Skeletal muscle cell (primary cell): ENCODE measurements at places on chromosomes 2 and 18.

DNA sequence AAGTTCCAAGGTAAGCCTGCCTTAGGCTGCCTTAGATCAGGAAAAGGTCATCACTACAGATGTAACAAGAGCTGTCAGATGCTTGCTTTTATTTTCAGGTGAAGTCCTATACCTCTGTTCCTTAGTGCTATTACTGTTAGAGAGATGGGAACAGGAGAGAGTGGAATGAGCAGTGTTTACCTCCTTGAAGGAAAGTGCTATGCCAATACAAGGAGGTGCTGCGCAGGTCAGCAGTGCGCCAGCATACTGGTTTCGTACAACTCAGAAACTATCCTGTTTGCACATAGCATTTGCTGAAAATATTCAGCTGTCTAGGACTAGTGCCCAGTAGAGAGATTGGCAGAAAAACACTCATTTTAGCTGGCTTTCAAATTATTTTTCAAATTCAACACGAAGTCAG lies 413.0 kb upstream of the RAB12 start:
- DNase-seq = no peak

- no peak for DNase-seq
Observed at GRCh38 chr2:36394804-36395203, 39.2 kb downstream of the CRIM1 start.

DNA sequence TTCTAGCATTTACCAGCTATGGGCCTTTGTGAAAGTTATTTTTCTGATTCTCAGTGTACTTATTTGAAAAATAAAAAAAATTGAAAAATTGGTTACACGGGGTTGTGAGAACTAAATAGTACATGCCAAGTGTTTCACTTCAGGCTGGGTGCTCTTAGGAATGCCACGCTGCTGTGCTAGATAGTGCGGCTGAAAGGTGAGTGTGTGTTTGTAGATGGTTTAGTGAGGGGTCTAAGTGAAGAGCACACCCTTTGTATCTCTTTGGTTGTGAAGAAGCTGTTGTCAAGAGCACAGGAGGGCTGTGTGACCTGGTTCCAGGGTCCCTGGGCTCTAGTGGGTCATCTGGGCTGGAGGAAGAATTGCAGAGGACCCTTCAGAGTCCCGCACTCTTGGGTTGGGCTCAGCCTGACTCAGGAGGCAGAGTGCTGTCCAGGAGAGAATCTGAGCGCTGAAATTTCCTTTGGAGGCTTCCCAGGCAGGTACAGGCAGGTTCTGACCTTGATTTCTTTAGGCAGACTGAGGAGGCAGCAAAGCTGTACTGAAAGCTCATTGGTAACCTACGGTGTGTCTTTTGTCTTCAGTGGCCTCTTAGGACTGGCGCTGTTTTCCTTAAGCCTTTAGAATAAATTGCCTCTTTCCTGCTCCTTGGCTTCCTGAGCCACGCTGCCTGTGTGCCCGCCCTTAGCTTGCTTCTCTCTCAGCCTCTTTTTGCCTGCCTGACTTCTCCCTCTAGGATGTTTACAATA lies 44.4 kb downstream of the MAP4K4 start:
- DNase-seq = no peak

- DNase-seq = peak; percentile 18
Observed at GRCh38 chr18:37160038-37160820, 331.3 kb downstream of the KIAA1328 start.

GRCh38 chr18:9124824-9125223 lies 11.8 kb upstream of the ANKRD12 start:
- no peak for DNase-seq

DNA sequence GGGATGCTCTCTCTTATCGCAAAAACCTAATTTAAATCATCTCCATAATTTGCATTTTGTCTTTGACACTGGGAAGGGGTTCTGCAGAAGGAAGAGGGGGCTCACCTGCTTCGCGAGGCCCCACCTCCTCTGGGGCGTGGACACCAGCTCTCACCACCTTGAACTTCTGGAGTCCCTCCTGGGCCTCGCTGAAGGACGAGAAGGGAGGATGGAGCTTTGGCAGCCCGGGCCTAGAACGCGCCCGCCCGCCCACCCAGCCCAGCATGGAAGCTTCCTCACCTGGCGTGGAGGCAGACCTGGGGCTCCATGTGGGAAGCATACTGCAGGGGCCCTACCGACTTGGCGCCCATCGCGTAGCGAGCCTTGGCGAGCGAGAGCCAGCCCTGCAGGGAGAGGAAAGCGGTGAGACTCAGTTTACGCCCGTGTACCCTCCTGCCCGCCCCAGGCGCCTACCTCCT lies 1.1 kb upstream of the IMP4 start:
- no peak for DNase-seq

- peak; percentile 69 for DNase-seq
Observed at GRCh38 chr2:207317378-207317984, 151.7 kb upstream of the KLF7 start.

- no peak for DNase-seq
Observed at GRCh38 chr2:50004667-50005066, 850.4 kb upstream of the FSHR start.

GRCh38 chr2:11179899-11180298 lies 24.6 kb downstream of the SLC66A3 start:
- no peak for DNase-seq

GRCh38 chr2:204425821-204426220 lies 119.5 kb upstream of the PARD3B start:
- no peak for DNase-seq

- DNase-seq = no peak
Observed at GRCh38 chr2:37556256-37556655, 115.2 kb downstream of the CDC42EP3 start.

- DNase-seq = no peak
Observed at GRCh38 chr2:28615706-28616105, 119.8 kb downstream of the PLB1 start.

- no peak for DNase-seq
Observed at GRCh38 chr2:36445185-36445866, 89.7 kb downstream of the CRIM1 start.

DNA sequence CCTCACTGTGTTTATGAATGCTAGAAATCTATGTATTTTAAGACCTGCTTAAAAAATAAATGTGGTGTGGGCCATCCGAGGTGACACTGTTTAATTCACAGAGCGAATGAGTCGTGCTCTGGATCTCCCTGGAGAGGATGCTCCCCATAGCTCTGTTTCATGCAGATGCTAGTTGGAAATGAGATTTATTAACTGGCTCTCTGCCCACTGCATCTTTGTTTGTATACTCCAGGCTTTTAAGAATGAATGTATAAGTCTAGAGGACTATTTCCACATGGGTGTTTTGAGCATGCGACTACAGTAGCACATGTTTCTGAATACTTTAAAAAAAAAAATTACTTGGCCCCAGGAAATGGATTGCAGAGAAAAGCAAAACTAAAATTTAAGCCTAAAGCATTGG lies 3.9 kb downstream of the MAPRE2 start:
- DNase-seq = no peak

DNA sequence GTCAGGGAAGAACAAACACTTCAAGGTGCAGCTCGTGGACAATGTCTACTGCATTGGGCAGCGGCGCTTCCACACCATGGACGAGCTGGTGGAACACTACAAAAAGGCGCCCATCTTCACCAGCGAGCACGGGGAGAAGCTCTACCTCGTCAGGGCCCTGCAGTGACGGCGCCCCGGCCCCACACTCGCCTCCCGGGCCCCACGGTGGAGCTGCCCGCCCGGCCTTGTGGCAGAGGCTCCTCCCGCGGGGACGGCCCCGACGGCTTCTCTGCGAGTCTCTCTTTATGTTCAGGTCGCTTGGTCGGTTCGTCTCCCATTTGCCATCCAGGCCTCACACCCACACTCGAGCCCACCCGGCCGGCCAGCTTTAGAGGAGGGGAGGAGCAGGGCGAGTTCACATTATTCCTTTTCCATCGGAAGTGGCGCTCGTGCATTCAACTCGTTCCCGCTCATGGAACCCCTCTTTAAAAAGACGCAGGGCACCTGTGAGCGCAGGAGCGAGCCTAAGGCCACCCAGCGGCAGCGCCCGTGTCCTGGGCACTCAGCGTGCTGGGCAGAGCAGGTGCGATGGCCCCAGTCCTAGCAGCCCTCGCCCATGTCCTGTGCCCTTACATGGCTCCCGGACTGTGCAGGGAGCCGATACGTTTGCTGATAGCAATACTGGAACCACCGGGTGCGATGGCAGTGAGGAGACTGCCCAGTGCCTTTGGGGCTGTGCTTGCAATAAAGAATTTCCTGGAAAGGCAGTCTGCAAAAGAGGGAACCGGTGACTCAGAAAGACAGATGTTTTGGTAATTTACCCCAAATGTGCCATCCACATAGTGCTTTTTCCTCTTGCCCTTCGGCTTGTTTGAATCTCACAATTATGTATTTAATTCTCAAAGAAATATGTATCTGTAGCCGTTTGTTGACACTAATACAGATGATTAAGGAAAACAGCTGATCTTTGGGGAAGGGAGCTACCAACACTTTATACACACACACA lies 148.6 kb downstream of the NCK2 start:
- no peak for DNase-seq

GRCh38 chr2:1159013-1159412 lies 208.4 kb downstream of the SNTG2 start:
- no peak for DNase-seq

DNA sequence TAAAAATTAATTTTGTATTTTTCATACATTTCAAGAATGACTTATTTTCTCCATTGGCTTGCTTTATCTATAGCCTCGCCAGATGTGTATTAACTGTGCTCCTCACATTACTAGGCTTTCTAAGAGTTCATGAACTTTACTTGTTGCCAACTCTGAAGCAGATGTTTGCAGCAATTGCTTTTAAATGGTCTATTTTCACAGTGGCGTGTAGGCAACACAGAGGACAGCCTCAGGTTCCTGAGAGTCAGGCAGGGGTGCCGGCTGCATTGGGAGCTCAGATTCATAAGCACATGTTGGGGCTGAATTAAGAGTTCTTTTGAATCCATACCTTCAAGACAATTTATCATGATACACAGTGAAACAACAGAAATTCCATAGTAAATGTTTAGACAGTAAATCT lies 179.2 kb upstream of the PXDN start:
- DNase-seq = no peak

GRCh38 chr2:175366815-175367214 lies 185.3 kb upstream of the ATP5MC3 start:
- DNase-seq = peak; percentile 4

DNA sequence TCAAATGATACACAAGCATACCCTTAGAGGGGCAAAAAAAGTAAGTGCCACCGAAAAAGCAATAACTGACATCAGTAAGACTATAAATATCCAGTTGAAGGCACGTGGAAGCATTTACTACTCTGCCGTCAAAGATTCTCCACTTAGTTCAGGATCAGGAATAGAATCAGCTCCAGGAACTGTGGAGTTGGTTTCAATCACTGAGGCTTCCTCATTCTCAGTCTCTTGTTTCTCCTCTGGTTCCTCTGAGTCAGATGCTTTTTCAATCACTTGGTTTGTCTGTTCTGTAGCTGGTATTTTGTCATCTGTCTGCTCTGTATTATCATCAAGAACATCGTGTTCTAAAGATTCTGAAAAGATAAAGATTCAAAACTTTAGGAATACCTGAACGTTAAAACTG lies 72.2 kb downstream of the LNPK start:
- DNase-seq = peak; percentile 58

- DNase-seq = no peak
Observed at GRCh38 chr2:8319219-8319618, 362.6 kb upstream of the ID2 start.

GRCh38 chr2:177675350-177675821 lies 282.8 kb downstream of the AGPS start:
- no peak for DNase-seq

DNA sequence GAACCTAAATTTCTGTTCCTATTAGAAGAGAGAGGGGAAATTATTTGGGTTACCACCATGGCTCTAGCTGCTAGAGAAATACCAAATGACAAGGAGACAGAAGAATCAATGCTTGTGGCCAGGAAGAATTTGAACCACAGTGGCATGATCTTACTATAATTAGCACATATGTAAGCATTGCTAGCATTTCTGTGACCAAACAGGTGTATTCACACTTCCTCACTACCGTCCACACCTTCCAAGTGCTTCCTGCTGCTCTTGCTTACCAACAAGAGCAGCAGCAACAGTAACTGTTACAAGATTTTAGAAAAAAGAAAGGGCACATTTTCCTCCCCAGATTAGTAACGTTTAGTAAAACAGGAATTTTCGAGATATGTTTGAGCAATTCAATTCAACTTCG lies 60.5 kb downstream of the CDH7 start:
- DNase-seq = no peak

GRCh38 chr2:131094463-131095281 lies 1.4 kb upstream of the FAM168B start:
- no peak for DNase-seq

GRCh38 chr18:62537042-62537894 lies 14.4 kb downstream of the ZCCHC2 start:
- DNase-seq = no peak

DNA sequence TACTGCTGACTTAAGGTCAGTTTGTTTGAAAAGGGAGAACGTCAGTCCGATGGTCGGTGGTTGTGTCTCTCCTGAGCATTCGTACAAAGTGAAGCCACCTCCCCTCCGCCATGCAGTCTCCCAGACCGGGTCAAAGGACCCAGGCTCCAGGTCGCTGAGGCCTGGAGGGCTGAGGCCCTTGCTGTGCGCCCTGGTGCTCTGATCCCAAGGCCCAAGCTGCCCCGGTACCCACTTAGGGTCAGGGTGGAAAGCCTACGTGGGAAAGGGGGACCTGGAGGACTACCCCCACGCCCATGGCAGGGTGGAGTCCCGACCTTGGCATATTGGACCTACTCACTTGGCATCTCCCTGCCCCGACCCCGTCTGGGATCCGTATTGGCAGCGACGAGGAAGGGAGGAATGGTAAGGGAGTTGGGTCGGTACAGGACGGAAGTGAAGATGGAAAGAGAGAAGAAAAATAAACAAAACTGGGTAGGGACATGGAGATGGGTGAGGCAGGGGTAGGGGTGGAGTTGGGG lies 8.0 kb upstream of the SIX3 start:
- DNase-seq = no peak

- no peak for DNase-seq
Observed at GRCh38 chr2:19312949-19313348, 45.5 kb downstream of the OSR1 start.

DNA sequence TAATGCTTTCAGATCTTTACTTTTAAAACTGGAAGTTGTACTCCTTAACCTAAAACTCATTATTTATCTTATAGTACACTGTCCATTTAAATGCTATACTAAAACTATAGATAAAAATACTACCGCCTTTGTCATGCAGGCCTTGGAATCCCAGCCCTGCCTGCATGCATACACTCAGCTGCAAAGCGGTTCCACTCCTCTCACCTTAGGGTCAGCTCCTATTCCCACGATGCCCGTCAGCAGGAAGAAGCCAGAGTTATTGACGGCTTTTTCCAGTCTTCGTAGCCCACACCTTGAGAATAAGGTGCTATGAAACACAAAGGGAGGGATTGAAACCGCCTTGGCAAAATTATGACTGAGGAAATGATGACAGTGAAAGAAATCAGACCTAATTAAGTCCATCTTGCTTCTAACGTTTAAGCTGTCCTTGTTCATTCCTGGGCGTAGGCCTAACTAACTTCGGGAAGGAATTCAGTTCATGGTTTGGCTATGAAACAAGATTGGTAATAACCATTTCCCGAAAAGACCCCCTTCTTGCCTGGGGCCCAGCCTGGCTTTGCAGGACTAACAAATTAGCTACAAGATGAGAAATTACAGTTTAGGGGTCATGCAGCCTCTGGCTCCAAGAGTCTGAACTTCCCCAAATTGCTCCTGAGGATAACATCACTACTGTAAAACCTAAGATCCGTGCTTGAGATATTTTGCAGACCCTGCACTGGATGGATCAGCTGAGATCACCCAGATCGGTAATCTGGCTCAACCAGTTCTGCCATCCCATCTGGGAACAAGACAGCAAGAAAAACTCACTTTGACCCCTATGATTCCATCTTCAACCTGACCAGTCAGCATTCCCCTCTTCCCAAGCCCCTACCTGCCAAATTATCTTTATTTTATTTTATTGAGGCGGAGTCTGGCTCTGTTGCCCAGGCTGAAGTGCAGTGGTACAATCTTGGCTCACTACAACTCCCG lies 17.1 kb downstream of the EPB41L5 start:
- no peak for DNase-seq
